CD4-positive, alpha-beta T cell treated with Interleukin-17A for 4 hours (primary cell): ENCODE measurements at places on chromosomes 13 and 19.

DNA sequence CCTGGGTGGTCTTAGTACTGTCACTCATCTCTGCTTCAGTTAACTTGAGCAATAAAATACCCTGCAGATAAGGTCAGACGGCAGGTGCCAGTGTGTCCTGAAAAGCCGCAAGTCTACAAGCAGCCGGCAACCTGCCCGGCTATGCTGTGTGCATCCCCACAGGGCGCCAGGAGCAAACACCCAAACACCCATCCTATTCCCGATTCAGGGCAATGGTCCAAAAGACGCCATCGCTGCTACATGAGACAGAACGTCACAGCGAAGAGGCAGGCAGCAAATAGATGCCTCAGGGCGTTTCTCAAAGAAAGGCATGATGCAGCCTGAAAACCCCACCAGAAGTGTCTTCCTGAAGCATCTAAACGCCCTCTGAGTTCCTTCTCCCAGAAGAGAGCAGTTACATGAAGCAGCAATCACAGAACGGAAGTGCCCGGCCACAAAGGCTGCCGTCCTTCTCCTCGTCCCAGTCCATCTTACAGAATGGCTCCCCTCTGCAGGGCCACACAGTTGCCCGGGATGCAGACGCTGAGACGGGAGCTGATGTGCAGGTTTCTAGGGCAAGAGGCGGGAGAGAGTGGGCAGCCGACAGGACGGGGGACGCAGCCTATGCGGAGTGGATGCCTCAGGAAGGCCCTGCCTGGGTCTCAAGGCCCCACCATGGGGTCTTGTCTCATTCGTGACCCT, 35.1 kb downstream of the RASA3 start:
- DNase-seq, result no peak

- DNase-seq, result no peak
These were observed 126.3 kb upstream of the SLC7A1 start for GRCh38 chr13:29721766-29722165.

DNA sequence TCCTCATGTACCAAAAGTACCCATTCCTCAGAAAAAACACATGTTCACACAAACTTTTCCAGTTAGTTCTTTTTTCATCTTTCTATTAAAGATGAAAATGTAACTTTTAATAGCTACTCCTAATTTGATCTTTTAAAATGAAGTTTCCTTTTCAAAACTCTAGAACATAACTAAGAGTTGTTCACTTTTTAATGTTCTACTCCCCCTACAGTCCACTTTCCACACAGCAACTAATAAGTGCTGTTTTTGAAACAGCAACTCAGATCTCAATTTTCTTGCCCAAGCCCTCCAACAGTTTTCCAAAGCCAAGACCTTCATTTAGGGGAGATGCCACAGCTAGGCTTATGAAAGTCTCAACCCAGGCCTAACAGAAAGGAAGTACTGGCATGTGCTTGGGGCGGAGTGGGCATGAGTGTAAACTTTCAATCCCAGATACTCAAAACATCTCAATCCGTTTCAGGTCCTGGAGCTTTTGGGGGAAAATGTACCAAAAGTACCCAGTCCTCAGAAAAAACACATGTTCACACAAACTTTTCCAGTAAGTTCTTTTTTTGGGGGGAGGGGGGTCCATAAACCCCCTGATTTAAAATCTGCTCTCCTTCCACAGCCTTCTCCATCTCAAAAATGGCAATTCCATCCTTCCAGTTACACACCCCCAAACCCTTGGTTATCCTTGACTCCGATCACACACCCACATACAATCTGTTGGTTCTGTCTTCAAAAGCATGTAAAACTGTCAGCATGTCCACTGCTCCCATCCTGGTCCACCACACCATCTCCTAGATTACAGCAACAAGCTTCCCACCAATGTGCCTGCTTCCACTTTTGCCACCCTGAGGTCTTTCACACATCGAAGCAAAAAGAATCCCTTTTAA, 2.0 kb downstream of the FBL start:
- DNase-seq, result peak; percentile 43

- DNase-seq, result no peak
These were observed 3.7 kb downstream of the BRSK1 start for GRCh38 chr19:55287361-55288079.

DNA sequence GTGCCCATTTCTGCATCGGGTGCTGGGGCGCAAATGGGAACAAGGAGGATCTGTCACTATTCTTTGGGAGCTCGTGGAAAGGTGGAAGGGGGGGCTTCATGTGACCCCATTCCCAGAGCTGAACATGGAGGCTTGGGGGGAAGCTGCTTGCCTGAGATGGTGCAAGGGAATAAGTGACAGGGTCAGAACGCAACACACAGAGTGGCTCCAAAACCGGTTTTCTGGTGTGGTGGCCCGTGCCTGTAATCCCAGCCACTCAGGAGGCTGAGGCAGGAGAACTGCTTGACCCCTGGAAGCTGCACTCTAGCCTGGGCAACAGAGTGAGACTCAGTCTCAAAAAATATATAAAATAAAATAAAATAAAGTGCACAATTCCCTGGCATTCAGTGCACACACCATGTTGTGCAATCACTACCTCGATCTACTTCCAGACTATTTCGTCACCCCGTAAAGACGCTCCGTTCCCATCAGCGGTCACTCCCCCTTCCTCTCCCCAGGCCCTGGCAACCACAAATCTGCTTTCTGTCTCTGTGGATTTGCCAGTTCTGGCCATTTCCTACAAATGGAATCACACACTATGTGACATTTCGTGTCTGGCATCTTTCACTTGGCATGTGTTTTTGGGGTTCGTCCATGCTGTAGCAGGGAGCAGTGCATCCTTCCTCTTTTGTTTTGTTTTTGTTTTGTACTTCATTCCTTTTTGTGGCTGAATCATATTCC, 18.2 kb upstream of the COMP start:
- no peak for DNase-seq

GRCh38 chr19:21848706-21849105, 12.7 kb upstream of the ZNF43 start:
- no peak for DNase-seq

GRCh38 chr13:111503905-111504695, 183.7 kb downstream of the TEX29 start:
- DNase-seq, result no peak

DNA sequence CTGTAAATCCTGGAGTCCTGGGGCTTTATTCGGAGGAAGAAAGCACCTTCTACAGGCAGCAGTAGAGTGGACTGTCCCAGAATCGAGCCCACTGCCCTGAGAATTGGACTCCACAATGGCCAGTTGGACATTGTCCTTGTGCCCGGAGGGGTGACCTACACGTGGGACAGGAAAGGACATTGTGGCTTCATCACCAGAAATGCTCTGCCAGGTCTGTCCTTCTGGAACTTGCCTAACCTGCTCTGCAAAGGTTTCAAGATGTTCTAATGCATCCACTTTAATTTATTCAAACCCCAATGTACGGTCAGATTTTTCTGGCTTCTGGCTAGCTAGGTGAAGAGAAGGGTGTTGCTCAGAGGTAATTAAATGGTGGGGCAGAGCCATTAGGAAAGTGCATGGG, 32.4 kb upstream of the SPATA13 start:
- DNase-seq, result no peak

GRCh38 chr19:41217741-41218140, 1.3 kb upstream of the AXL start:
- no peak for DNase-seq

DNA sequence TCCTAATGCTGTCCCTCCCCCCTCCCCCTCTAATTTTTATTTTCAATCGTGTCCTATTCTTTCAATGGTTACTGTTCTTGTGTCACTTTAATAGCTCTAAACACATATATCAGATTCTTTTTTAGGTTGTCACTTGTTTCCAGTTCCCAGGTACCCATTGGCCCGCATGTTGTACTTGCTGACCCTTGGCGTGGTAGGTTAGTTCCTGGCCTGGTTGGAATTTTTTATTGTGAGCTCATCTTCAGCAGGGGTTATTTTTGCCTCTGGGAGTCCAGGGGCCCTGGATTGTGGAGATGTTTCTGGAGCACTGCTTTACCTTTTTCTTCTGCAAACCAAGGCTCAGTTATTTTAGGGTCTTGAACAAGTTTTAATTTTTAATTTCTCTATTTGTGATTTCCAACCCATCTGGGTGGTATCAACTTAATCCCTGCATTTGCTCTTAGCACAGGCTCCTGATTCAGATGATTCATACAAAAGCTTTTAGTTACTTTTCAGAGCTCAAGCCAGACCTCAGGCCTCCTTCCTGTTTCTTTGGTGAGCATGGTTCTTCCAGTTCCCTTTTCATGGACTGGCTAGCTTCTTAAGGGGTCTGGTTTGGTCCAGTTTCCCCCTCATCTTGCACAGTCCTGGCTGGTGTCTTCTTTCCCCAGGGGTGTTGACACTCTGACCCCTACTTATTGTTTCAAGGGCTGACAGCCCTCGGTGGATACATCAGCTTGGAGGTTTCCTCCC, 220.5 kb downstream of the TM9SF2 start:
- DNase-seq, result no peak

GRCh38 chr13:20127562-20128458, 33.0 kb downstream of the GJA3 start:
- DNase-seq, result peak; percentile 55

DNA sequence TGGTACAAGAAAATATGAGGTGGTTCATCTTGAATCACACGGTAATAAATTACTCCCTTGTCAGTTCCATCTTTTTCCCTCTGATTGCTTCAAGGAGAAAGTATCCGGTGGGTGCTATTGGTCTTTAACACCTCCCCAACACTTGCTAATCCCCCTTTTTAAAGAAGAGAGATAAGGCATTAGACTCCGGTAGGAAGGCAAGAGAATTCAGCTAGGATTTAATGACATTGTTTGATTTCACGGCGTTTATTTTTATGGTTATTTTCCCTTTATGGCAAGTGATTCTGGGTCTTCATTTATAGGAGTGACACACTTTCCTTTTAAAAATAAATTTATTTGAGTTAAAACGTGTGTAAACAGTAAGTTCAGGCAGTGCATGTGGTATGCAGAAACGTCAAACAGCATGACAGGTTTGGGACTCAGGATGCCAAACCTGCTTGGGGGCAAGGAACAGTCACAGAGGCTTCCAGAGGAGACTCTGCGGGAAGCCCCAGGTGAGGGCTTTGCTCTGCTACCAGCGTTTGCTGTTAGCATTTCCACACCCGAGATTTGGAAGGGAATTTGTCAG, 36.5 kb downstream of the TSHZ3 start:
- no peak for DNase-seq

DNA sequence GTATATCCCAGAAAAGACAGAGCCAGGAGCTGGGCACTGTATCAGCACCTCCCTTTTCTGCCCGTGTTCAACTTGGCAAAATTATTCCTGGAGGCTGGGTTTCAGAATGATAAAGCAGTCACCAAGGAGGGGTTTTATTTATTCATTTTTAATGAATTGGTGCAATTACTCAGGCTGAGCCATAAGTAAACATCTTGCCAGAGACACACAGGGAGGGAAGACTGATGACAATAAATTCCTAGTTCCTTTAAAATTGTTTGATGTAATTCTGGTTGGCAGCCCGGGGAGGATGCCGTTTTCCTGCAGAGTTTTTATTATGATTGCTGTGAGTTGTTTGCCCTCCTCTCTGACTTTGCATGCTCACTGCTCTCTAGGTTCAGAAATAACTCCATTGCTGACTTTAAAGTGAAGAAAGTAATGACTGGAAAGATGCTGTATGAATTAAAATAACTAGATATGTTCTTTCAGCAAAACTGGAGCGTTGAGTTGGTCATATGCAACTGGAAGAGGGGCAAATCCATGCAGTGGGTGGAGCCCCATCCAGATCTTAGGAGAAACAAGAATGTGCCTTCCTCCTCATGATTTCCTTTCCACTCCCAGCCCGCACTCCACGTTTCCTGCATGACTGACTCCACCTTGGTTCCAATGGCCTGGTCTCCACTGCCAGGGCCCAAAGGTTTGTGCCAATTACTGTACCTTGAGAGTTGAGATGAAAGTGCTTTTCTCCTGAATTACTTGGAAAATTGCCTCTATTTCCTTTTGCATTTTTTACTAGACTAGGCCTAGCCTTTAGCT, 182.1 kb downstream of the RFC3 start:
- DNase-seq, result no peak

DNA sequence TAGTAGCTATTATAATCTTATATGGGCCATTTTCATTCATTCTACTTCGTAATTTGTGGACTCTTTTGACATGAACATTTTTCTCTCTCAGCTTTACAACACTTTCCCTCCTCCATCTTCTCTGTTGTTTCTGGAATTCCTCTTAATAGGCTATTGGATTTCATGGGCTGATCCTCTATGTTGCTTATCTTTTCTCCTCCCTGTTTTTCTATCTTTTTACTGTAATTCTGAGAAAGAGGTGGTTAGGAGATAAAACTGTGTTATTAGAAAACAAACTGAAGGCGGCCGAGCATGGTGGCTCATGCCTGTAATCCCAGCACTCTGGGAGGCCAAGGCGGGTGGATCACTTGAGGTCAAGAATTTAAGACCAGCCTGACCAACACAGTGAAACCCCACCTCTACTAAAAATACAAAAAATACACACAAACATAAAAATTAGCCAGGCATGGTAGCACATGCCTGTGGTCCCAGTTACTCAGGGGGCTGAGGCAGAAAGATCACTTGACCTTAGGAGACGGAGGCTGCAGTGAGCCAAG, 188.1 kb downstream of the UGGT2 start:
- DNase-seq, result no peak

- DNase-seq, result no peak
These were observed 196.6 kb downstream of the UQCRFS1 start for GRCh38 chr19:29016353-29016752.

GRCh38 chr13:40985381-40986100, 33.6 kb downstream of the ELF1 start:
- DNase-seq, result no peak

DNA sequence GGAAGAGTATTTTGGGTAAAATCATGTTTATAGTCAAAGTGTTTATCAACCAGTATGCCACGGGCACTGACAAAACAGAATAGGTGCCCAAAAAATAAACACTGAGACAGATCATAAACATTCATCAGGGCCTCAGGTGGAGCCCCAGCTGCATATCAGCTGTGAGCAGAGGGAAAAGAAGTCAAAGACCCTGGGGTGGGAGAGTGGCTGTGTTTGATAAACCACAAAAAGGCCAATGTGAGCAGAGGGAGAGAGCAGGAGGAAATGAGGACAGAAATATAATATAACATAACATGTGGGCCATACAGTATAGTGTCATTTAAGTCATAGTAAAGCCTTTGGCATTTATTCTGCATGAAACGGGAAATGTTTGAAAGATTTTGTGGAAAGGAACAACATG, 10.0 kb upstream of the EPSTI1 start:
- DNase-seq, result no peak

GRCh38 chr19:6271251-6271650, 8.5 kb downstream of the MLLT1 start:
- DNase-seq, result no peak

- no peak for DNase-seq
These were observed 250.3 kb upstream of the ATXN8OS start for GRCh38 chr13:69857183-69857821.

DNA sequence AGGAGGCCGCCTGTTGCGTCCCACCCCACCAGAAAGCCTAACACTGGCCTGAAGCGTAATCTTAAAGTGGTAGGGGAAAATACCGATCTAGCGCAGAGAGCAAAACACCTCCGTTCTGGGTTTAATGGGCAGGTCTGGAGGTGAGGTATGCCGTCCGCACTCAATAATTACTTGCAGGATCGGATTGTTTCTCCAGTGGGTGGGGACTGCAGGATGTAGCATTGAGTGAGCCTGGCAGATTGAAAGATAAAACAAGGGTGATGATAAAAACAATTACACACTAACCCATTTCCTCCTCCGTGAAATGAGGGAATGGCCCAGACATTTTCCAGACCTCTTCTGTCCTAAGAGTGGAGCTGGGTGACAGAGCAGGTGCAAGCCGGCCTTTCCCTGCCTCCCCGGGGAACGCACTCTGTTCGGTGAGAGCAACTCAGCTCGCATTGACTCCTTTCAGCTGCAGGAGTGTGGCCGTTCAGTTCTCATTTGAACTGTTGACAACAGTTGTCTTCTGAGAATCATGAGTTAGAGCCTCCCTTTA, 110.2 kb upstream of the DOCK9 start:
- DNase-seq, result peak; percentile 56
